IPS-NIHi11 (cell line): ENCODE measurements at places on chromosomes 11 and 22.

GRCh38 chr11:44927174-44927661 is 23.5 kb downstream of the TP53I11 start:
- peak; percentile 87 for DNase-seq

GRCh38 chr11:85464283-85464682 is 162.9 kb downstream of the DLG2 start:
- DNase-seq = peak; percentile 35

- DNase-seq = no peak
These were observed 8.9 kb downstream of the HPS4 start for GRCh38 chr22:26474682-26475081.

DNA sequence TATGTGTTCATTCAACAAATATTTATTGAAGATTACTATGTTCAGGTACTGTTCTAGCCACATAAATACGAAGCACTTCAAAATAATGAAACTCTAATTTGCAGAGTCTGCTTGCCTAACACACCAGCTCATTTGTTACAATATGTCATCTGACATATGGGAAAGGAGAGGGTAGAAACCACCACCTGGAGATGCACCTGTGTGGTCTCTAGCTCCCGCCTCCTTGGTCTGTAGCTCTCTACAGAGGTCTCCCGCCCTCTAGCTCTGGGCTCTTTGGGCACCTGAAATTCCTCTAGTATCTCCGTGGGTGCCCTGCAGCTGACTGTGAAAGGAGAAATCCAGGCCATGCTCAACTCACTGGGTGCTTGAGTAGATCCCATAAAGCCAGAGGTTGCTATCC is 51.4 kb upstream of the DBX1 start:
- no peak for DNase-seq

DNA sequence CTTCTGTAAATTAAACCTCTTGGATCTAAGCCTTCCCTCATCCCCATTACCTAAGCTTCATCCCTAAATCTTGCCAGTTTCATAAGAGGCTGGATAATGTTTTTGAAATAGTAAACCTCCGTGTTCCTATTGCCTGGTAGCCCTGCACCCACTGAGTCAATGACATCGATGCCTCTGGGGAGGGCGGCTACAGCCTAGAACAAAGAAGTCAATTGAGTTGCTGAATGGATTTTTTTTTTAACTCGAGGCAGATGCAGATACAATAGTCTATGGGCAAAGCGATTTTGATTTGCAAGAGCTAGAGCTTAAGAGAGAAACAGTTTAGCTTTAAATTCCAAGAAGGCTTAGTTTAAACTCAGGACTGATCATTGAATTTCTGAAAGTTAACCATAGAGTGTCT is 121.3 kb downstream of the NECTIN1 start:
- DNase-seq = no peak

- no peak for DNase-seq
These were observed 47.1 kb upstream of the CLDN5 start for GRCh38 chr22:19571207-19571795.

DNA sequence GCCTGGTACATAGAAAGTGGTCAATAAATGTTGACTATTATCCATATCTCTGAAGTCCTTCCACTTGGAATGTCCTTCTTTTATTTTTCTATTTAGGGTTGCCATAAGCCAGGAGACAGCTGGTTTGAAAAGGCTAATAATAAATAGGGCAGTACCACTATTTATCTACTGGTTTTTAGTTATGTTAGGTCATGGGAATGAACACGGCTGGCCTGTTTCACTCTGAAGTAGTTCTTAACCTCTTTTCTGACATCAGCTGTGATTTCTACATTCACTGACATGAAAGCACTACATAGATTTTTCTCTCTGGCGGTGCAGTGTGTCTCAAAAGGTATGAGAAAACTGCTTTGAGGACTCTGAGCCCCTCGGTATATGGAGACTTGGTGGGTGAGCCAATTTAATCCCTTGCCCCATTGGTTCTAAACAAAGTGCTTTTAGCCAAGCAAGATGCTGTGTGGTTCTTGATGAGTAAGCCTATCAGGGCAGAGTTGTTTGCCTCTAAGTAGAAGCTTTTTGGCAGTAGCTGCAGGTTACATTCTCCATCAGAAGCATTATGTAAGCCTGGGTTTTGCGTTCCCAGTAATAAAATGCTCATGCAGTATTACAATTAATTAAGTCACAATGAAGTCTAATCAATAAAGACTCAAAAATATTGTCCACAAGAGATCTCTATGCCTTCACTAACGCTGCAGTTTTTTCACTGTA is 48.7 kb upstream of the APOA1 start:
- no peak for DNase-seq

DNA sequence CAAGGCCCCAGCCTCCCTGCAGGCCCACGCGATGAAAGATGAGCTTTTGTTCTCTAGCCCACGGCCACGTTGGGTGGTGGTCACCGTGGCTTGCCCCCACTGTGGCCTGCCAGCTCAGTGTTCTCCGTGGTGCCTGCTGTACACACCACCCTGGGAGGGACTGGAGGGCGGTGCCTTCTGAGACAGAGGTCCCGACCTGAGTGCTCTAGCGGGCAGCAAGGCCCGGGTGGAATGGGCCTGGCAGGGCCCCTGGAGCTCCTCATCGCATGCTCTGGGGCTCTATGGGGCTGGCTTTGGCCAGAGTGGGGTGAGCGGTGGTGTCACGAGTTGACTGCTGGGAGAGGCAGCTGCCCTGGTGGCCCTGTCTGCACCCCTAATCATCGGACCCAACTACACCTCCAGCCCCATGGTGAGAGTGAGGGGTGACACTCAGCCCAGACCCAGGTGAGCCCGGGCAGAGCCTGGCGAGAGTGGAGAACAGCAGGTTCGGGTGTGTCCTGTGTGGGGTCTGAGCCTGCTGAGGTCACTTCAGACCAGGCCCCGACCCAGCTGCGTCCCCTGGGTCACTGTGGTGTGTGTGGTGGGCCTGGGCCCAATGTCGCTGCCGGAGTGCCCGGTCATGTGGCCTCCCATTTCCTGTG is 541.9 kb downstream of the TBC1D22A start:
- DNase-seq = no peak

- no peak for DNase-seq
These were observed 214.1 kb downstream of the FAM76B start for GRCh38 chr11:95575517-95575916.

- no peak for DNase-seq
These were observed 49.5 kb downstream of the SBF1 start for GRCh38 chr22:50425179-50425916.

- DNase-seq = no peak
These were observed 810 bp downstream of the ISX start for GRCh38 chr22:35066768-35067167.

- no peak for DNase-seq
These were observed 43.7 kb downstream of the MICAL3 start for GRCh38 chr22:17980638-17981051.

- DNase-seq = no peak
These were observed 2.0 kb upstream of the CEP126 start for GRCh38 chr11:101912823-101913284.

DNA sequence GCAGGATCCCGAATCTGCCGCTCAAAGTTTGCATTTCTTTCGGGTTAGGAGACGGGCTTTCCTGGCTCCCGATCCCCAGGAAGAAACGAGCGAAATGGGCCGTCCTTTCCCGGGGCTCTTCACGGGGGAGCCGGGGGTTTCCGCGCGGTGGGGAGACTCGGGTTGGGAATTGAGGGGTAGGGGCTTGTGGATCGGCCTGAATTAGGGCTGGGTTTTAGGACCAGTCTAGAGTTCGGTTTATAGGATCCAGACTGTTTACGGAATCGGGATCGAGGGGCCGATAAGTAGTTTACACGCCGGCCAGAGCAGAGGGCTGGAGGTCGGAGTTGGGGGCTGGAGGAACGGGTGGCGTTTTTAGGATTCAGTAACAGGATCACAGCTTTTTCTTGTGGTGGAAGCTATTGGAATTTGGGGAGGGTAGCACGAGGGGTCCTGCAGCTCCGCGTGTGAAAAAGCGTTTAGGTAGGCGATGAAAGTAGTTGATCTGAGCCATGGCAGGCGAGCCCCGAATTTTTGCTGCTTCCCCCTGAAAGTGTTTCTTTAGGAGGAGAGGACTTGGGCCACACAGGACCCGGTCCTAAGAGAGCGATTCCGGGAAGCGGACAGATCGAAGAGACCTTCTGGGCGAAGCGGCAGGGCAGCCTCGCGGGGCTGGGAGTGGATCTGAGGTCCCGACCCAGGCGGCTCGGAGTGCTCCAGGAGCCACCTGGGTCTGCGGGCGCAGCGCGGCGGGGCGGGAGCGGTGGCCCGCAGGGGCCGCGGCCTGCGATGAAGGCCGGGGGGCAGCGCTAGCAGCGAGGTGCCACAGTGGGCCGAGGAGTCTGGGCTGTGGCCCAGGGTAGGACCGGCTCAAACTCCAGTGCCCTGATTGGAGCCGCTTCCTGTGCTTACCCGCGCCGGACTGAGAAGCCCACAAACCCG is 1.6 kb downstream of the PKNOX2 start:
- no peak for DNase-seq

- no peak for DNase-seq
These were observed 1.5 kb upstream of the IL17REL start for GRCh38 chr22:50014053-50014501.

DNA sequence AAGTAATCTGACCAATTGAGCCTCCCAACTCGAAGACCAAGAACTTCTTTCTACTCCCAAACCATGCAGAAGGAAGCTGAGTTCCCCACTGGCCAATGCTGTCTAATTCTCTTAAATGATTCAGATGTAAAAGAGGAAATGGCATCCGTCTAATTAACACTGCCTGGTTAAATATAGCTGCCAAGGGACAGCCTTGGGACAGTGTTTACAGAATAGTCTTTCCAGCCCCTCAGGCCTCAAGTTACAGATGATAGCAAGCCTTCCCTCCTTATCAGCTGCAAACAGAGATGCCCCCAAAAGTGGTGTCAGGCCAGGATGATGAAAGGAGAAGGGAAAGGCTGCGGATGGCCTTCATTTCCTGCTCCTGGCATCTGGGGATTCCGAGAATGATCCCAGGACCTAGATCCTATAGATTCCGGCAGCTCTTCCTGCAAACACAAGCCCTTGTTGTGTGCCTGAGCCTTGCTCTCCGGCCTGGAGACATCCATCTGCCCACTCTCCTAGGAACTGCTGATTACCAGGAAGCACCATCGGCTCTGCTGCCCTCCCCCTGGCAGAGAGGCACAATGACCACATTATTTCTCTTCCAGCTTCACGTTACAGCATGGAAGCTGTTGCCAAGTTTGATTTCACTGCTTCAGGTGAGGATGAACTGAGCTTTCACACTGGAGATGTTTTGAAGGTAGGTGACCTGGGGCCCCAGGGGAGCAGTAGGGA is 13.5 kb upstream of the TMA7B start:
- DNase-seq = no peak

DNA sequence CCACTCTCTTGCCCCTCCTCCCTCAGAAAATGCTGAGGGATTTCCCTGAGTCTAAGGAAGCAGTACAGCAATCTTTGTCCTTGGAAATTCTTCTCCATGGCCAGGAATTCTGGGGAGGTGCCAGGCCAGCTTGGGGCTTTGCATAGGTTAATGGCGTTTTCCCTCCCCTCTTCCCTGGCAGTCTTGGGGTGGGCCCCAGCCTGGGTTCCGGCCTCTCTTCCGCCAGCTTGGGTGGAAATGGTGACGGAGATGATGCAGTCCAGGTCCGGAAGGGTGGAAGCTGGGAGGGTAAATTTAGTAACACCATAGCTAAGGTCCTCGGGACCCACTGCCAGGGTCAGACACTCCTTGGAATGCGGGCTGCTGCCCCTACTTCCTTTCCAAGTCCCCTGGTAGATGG is 5.0 kb downstream of the PHLDB1 start:
- no peak for DNase-seq

DNA sequence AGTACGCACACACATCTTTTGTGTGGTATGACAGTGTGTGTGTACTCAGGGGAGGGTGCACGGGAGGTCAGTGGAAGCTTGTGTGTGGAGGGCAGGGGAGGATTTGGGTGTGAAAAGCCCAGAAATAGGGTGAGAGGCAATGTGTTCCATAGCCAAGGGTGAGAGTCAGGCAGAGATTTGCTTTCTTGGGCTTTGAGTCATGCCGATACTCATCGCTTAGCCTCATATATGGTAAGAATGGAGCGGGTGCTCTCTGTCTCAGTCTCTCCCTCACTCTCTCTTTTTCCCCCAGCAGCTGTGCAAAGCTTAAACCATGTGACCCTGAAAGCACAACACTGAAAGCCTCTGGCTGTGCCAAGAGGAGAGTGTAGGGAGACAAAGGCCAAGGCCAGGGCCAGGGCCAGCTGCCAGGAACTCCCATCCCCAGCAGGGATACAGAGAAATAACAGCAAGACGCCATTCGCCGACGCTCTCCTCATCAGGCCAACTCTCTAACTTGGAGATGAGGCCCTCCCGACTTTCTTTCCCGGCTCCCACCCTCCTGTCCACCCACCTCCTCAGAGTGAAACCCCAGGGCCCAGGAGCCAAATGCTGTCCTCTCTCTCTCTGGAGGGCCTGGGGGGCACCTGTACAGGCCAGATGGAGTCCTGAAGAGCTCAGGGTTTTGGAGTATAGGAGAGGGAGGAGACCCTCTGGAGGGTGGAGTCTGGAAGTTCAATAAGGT is 20.3 kb upstream of the MICAL3 start:
- no peak for DNase-seq

GRCh38 chr11:17986007-17986710 is 26.7 kb downstream of the SERGEF start:
- DNase-seq = no peak

GRCh38 chr22:33023153-33023827 is 34.9 kb downstream of the SYN3 start:
- no peak for DNase-seq

- DNase-seq = no peak
These were observed 42.7 kb downstream of the RTL6 start for GRCh38 chr22:44455151-44455962.

GRCh38 chr11:129324533-129325175 is 51.0 kb upstream of the BARX2 start:
- DNase-seq = no peak

DNA sequence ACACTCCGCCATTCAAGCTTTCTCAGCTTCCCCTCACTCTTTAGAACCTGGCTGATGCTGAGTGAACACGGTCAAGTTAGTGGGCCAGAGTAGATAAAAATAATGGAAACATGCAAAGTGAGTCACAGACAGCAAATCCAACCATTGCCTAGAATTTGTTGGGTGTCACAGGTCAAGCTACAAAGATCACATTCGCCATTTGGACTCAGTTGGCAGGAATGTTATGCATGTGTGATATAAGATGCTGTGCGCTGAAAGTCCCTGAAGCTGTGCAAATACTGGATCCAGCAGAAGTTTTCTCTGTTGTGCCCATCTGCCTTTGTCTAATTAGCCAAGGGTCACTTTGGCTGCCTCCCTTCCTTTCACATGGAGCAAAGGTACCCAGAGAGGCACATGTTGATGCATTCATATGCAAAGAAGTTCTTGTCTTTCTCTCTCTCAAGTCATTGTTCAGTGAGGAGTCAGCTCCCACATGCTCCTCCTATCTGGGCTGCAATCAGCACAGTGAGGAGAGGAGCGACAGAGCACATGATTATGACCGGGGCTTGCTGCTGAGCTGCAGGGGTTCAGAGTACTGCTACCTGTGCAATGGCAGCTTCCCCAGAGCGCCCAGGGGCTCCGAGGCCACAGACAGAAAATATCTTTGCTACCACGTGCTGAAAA is 39.7 kb downstream of the FLI1 start:
- DNase-seq = peak; percentile 80

DNA sequence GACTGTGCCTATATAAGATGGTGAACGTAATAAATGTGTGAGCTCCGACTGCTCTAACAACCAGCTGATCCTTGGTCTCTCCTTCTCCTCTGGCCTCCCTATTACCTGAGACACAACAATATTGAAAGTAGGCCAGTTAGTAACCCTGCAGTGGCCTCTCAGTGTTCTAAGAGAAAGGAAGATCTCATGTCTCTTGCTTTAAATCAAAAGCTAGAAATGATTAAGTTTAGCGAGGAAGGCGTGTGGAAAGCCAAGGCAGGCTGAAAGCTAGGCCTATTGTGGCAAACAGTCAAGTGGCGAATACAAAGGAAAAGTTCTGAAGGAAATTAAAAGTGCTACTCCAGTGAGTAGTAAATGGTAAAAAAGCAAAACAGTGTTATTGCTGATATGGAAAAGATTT is 39.5 kb downstream of the HIPK3 start:
- DNase-seq = no peak
